ENCODE measurements at places on chromosomes 13 and 19.

- no peak for DNase-seq
Measured at GRCh38 chr19:17554968-17555479, 425 bp upstream of the COLGALT1 start.

GRCh38 chr13:100512422-100512821 lies 76.2 kb downstream of the GGACT start:
- DNase-seq = no peak

GRCh38 chr19:1668486-1669270 lies 16.3 kb upstream of the TCF3 start:
- DNase-seq = no peak

DNA sequence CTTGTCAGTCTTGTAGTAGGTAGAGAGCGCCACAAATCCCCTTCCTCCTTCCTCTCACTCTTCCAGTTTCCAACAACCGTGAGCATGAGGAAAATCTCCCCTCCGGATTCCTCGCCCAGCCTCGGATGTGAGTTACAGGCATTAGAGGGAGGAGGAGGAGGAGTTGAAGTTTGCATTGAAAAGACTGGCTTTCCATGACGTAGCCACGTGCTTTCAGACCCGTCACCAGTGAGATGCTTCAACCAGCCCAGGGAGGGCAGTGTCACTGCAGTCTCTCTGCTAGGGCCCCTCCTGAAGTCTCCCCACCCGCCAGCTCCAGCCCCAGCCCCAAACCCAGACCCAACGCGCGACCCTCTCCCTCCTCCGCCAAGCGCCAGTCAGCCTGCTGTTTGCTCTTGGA lies 442 bp upstream of the FGF14 start:
- DNase-seq = peak; percentile 32

DNA sequence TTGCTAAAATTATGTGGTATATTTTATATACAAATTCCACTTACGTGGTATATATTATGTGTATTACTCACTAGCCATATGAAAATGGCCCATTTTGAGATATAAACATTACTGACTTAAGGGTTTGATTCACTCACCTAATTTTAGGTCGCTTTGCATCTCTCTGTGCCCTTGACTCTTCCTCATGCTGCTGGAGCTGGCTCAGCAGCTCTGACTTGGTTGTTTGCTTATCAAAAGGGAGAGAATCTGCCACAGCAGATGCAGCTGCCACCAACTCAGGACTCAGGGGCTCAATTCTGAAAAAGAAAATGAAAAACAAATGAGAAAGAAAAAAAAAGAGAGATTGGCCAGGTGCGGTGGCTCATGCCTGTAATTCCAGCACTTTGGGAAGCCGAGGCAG lies 12.2 kb downstream of the MRPS31 start:
- no peak for DNase-seq

DNA sequence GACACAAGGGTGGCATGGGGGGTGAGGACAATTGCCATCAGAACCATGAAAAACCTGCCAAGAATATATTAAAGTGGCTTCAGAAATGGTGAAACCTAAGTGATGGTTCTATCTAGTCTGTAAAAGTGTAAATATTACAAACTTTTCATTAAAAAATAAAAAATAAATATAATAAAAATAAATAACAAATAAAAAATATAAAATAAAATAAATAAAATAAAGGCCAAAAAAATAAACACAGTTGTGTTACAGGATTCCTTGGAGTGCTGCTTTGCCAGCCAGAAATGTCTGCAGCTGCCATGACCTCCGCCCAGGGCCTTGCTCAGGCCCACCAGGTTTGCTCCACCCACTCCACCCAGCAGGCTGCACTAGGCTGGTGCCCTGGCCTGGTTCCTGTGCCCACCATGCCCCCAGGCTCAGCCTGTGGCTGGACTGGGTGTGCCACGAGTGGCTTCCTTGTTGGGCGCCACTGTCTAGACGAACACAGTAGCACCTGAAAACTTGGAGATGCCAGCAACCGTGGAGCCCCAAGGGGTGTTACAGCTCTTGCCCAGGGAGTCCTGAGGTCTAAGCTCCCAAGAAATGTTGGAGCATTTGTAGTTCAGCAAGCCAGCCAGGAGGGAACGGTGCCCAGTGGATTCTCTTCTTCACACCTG lies 20.9 kb downstream of the CCDC70 start:
- DNase-seq = no peak

GRCh38 chr19:31572102-31572975 lies 223.1 kb upstream of the TSHZ3 start:
- no peak for DNase-seq

Data from activated naive CD4-positive, alpha-beta T cell treated with anti-CD3 and anti-CD28 coated beads, Interleukin-2, amount 50 U/mL, for 16 hours (primary cell).